ENCODE measurements at places on chromosomes 4 and X.

- no peak for DNase-seq
Observed at GRCh38 chr4:185254434-185254833, 45.0 kb downstream of the SNX25 start.

GRCh38 chrX:112577146-112577545 lies 102.6 kb downstream of the LHFPL1 start:
- no peak for DNase-seq

GRCh38 chr4:77075869-77076799 lies at the start of gene CCNI:
CCNI (minus strand) TSS chr4:77075989; CDS start chr4:77066362, 9,627 bp downstream.
- peak; percentile 95 for DNase-seq

GRCh38 chrX:149208307-149208706 lies 296.8 kb downstream of the IDS start:
- no peak for DNase-seq

DNA sequence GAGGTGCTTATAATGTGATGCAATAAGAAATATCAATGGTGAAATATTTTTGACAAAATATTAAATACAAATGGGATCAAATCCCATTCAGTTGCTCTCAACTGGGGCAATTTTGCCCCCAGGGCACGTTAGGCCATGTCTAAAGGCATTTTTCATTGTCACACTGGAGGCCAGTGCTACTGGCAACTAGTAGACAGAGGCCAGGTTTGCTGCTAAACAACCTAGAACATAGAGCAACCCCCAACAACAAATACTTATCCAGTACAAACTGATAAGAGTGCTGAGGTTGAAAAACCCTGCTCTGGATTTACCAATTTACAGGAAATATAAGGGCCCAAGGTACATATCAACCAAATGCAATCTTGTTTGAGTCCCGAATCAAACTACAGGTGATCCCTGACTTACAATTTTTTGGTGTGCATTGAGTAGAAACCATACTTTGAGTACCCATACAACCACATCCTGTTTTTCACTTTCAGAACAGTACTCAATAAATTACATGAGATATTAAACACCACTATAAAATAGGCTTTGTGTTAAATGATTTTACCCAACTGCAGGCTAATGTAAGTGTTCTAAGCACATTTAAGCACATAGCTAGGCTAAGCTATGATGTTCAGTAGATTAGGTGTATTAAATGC lies 237.5 kb downstream of the HNRNPD start:
- DNase-seq = no peak

DNA sequence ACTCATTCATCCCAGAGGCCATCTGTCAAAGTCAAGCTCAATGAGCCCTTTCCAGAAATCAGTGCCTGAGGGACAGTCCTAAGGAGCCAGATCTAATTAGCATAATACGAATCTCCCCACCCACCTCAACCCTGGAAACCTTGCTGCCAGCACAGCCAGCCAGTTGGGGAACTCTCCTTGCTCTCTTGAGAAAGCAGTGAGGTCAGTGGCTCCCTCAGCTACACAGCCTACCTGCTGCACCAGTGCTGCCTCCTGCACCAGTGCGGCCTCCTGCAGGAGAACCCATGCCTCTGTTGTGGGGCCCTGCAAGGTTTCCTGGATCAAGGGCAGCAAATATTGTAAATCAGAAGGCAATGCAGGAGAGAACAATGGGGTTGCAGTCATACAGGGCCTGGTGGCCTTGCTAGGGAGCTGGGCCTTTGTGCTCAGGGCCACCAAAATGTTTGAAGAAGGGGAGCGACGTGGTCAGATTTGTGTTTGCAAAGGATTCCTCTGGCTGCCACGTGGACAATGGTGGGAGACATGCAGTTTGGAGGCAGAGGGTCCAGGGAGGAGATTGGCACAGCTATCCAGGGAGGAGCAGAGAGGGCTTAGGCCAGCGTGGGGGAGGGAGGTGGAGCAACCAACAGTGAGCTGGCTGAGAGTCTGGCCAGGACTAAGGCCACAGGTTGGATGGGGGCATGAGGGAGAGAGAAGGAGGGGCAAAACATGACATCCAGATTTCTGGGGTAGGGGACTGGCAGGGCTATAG lies 124.3 kb upstream of the MAMLD1 start:
- DNase-seq = no peak

DNA sequence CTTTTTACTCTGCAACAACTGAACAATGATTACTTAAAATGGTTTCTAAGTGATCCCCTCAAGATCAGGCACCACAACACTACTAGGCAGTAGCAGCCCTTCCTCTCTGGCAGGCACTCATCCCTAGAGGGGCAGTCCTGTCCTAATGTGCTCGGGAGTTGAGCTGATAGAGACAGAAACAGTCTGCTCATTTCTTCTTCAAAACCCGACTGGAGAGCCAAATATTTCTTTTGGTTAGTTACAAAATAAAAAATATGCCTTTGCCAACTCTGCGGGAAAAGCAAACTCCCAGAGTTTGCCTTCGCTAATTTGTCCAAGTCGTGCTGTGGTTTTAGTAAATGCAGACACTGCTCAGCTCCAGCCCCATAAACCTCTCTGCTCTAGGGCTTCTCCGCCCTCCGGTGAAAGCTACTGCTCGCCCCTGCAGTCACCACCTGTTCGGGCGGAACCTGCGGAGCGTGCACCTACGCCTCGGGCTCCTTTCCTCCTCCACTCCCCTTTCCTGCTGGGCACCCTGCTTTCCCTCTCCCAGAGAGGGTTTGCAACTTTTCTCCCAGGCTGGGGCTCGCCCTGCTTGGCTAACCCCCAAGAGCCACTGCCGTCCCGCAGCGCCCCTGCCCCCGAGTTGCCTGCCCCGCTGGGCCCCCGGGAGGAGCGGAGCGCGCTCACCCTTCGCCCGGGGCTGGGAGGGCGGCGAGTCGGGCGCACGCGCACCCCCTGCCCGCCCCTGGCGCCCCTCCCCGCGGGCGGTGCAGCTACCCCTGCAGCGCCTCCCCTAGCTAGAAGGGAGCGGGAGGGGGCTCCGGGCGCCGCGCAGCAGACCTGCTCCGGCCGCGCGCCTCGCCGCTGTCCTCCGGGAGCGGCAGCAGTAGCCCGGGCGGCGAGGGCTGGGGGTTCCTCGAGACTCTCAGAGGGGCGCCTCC lies at the start of gene NPNT:
Gene NPNT (plus strand): TSS at position 812 of the 923 bp plus-strand sequence. CDS start 182 bp downstream, outside the sequence.
- peak; percentile 41 for DNase-seq

GRCh38 chr4:169682372-169683047 lies 62.1 kb downstream of the CLCN3 start:
- DNase-seq = no peak

GRCh38 chr4:13246107-13246506 lies 238.0 kb downstream of the RAB28 start:
- no peak for DNase-seq

DNA sequence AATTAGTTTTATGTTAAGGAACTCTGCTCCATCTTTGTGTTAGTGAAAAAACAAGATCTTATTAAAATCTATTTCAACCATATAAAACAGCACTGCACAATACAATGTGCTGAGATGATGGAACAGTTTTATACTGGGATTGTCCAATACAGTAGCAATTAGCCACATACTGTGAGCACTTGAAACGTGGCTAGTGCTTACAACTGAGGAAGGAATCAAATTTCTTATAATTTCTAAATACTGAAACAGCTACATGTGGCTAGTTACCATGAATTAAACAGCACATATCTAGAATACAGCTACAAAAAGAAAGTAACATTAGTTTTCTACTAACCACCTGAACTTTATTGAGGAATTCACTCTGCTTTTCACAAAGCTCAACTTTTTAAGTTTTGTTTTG lies 14.7 kb downstream of the NFXL1 start:
- no peak for DNase-seq

Data from NCI-H446 (cell line).